ENCODE measurements at places on chromosomes 1 and 21.

- DNase-seq, result peak; percentile 75
Observed at GRCh38 chr1:24727501-24728216, 17.6 kb upstream of the CLIC4 start.

GRCh38 chr21:43991447-43991991 is 20.6 kb upstream of the TRAPPC10 start:
- no peak for DNase-seq

DNA sequence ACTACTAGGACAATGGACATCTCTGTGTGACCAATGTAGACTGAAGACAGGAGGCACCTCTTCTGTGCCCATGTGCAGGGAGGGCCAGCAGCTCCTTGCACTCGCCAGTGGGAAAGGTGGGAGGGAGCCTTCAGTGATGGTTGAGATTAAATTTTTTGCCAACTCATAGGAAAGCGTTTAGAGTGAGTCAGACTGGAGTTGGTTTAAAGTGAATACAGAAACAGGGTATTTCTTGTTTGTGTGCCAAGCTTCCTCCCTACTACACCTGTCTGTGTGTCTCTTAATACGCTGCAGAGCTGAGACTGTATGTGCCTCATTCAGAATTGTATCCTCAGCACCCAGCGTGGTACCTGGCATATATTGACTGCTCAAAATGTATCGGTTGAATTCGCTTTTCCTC is 13.5 kb upstream of the COL16A1 start:
- no peak for DNase-seq

DNA sequence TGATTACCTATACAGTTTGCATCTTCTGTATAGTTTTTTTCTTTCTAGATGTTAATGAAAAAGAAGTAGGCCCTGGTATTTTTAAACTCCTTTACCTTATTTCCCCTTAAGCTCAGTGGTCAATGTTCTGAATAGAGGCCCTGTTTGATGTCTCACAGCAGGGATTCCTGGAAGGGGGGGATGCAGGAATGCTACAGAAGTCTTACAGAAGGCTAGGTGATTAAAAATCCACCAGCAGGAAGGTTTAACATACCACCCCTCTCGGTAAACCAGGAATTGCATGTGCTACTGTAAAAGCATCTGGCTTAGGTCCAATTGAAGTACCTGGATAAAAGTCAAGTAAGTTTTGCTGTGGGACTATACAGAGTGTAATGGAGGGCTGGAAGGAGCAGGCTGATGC is 78.3 kb downstream of the NOS1AP start:
- DNase-seq, result peak; percentile 45

- DNase-seq, result peak; percentile 35
Observed at GRCh38 chr1:36342426-36343185, 19.2 kb upstream of the EVA1B start.

- DNase-seq, result no peak
Observed at GRCh38 chr21:28126521-28127174, 866.0 kb downstream of the LTN1 start.

GRCh38 chr1:231611851-231612250 is 14.7 kb upstream of the DISC1 start:
- no peak for DNase-seq

DNA sequence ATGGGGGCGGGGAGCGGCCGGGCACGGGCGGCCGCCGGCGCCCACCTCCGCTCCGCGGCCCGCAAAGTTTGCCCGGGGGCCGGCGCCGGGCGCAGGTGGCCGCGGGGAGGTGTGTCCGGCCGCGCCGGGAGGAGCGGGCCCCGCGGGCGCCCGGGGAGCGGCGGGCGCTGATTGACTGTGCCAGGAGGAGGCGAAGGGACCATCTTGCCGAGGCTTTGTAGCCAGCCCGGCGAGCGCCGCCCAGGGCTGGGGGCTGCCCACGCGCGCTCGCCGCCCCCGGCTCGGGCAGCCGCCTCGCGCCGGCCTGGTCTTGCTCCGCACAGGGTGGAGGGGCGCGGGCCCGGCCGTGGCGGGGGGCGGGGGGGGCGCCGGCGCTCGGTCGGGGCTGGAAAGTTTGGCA is 432 bp downstream of the EPHB2 start:
- DNase-seq, result no peak

GRCh38 chr1:55654171-55654570 is 439.0 kb upstream of the USP24 start:
- no peak for DNase-seq

DNA sequence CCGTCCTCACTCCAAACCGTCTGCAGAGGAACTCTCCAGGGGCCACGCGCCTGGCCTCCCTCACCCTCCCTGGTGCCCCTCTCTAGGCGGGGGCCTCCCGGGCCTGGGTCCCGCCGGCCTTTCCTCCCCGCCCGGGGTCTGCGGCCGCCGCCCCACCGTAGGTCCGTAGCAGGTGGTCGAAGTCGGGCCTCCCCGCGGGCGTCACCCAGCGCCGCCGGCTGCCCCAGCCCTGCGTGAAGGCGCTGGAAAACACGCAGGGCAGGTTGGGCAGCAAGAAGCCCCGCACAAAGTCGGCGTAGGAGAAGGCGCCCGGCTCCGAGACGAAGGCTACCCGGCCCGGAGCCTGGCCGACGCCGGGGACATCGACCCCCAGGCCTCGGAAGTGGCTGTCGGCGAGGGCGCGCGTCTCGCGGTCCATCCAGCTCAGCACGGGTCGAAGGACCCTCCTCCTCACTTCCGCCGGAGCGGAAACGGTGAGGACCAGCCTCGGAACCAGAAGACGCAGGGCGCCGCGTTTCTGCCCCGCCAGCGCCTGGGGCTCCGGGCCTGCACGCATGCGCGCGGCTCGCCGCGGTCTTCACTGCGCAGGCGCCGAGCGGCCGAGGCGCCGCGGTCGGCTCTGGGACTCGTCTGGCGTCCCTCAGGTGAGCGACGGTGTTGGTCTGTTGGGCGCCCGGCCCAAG is at the start of the genes JMJD4 and SNAP47:
Gene JMJD4, minus strand, starts transcription at position 447 of the 683 bp plus-strand sequence. Its CDS starts 29 bp downstream, at position 418.
Gene SNAP47, plus strand, starts transcription at position 580 of the 683 bp plus-strand sequence. CDS start 12,302 bp downstream, outside the sequence.
- peak; percentile 96 for DNase-seq

DNA sequence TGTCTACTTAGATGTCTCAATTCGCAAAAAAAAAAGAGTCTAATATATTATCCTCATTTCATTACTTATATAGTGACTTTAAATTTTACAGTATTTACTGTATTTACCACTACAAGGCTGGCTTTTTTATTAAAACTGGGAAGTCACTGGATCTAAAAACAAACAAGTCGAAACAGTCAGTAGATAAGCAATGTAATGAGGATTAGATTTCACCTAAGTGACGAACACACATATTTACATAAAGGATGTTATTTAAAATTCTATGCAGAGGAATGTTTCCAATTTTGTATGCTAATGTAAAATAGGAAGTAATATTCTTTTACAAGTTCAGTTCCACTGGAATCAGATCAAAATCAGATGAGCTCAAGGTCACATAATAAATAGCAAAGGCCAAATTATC is 28.3 kb downstream of the TTC13 start:
- no peak for DNase-seq

- peak; percentile 58 for DNase-seq
Observed at GRCh38 chr1:44640200-44640853, 34.0 kb downstream of the TMEM53 start.

- DNase-seq, result no peak
Observed at GRCh38 chr1:203133970-203134725, 6.6 kb downstream of the ADORA1 start.

DNA sequence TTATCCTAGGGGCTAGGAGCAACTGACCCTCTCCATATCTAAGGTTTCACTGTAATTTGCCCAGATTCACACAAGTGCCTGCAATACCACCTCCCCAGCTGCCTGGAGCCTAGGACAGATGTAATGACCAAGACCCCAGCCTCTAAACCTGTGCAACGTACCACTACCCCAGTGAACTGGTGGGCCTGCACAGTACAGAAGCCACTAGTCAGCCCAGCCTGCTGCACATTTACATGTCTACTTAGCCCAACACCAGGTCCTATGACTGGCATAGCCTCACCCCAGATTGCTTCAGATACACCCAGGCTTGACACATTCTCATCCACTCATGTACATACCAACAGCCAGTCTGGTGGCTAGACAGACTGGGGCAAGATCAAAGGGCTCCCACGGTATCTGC is 1336.6 kb downstream of the BRINP3 start:
- DNase-seq, result no peak

GRCh38 chr1:167130829-167131510 is 37.1 kb downstream of the STYXL2 start:
- DNase-seq, result no peak

DNA sequence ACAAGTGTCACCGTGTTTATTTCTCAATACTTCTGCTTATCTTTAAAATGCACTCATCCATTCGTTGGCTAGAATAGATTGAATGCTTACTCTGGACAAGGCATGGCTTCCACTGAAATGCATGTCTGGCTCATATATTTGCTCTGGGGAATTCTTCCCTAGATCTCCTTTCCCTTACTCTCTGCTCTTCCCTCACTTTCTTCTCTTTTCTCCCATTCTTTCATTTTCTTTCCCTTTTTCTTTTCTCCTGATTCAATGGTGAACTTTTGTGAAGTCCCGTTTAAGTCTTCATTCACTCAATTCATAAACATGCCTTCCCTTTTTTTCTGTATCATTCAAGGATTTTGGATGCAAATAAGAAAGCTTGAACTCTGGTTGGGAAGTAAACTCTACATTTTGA is 234.5 kb downstream of the DYRK1A start:
- DNase-seq, result no peak

GRCh38 chr1:157368363-157368762 is 184.0 kb downstream of the FCRL5 start:
- no peak for DNase-seq

DNA sequence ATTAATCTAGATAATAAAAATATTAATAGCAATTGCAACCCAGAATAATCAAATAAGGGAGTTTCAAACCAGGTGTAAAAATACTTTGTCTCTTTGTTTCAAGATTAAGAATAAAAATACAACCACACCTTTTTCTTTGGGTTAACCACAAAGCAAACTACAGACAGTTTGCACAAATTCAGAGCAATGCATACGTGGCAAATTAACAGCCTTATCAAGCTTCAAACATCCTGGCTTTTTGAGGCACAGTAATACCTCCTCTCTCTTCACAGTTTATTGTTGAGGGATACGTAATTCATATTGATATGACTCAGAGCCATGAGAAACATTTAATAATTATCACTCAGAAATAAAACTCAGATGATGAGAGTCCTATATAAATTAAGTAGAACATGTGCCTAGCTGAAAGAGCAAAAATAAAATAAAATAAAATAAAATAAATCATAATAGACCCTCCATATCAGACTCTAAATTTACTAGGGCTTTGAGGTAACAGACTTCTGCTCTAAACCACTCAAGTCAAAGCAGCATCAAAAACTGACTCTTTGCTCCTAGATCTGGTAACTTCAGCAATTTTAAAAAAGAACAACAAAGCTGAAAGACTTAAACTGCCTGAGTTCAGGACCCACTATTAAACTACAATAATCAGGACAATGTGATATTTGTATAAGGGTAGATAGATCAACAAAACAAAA is 11.4 kb downstream of the EDEM3 start:
- DNase-seq, result no peak

DNA sequence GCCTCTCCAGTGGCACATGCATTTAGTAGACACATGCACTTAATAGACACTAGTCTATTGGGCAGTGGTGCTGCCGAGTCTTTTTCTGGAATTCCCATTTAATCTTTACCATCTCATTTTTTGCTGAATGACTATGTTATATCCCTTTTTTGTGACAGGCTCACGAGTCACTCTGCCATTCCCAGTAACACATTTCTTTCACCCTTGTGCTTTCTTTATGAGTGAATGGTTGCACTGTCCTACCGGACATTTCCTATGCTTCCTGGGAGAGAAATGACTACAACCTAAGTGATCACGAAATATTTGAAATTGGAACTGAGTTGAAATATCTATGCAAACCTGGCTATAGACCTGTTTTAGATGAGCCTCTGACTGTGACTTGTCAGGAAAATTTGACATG is 70.9 kb downstream of the C4BPA start:
- DNase-seq, result no peak

DNA sequence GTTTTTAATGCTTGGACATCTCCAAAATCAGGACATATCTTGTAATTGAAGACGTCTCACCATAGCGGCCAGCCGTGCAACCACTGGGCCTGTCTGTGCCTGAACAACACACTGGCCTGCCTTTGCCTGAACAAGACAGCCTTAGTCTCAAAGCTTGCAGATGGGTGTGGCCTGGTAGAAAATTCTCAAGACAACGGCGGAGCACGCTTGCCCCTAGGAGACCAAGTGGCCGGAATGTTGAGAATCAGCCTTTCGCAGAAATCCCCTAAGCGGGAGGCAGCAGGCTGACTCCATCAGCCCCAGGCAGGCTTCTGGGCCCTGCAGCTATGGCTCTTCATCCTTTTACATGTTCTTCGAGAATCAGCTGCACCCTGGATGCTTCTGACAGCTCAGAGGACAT is 98.0 kb upstream of the C1orf174 start:
- DNase-seq, result no peak

GRCh38 chr1:145751491-145752037 is 32.3 kb downstream of the CD160 start:
- DNase-seq, result peak; percentile 20

- no peak for DNase-seq
Observed at GRCh38 chr1:115310581-115311473, 27.2 kb downstream of the NGF start.

GRCh38 chr1:205318231-205318991 is 3.1 kb downstream of the NUAK2 start:
- DNase-seq, result no peak

DNA sequence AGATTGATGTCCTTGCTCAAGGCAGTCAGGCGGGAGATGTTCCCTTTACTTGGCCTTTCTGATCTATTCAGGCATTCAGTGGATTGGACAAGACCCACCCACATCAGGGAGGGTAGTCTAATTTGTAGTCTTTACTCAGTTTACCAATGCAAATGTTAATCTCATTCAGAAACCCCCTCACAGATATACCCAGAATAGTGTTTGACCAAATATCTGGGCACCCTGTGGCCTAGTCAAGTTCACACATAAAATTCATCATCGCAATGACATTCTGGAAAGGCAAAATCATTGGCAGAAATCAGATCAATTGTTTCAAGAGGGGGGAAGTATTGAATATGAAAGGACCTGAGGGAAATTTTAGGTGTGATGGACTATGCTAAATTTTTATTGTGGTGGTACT is 12.5 kb upstream of the SFT2D2 start:
- DNase-seq, result no peak

DNA sequence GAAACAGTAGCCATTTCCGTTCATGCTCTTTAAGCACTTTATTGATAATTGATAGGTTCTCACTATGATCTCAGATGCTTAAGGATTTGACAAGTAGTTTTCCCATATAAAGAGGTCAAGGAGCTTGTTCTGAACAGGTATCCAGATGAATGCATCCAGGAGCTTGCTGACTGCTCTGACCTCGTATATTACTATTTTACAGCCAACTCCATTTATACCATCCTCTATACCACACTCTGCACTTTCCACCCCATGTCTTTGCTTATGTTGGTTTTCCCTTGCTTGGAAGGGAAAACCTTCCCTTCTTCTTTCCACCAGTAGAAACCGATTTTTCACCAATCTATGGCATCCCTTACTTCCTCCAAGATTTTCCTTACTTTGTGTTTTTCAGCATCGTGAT is 107.2 kb downstream of the LHX9 start:
- no peak for DNase-seq

DNA sequence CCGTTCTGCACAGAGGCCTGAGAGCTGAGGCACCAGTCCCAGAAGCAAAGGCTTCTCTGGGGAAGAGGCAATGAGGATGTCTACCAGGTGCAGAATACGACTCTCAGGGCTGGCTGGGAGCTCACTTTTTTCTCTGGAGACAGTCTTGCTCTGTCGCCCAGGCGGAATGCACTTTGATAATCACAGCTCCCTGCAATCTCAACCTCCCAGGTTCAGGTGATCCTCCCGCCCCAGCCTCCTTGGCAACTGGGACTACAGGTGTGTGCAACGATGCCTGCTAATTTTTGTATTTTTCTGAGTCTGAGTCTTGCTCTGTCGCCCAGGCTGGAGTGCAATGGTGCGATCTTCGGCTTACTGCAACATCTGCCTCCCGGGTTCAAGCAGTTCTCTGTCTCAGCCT is 17.6 kb downstream of the NADK start:
- DNase-seq, result no peak

Data from tongue (tissue), 3 donors.